ENCODE measurements at places on chromosomes 6 and 20.

- no peak for DNase-seq
Measured at GRCh38 chr6:108736002-108736361, 112.2 kb upstream of the ARMC2 start.

DNA sequence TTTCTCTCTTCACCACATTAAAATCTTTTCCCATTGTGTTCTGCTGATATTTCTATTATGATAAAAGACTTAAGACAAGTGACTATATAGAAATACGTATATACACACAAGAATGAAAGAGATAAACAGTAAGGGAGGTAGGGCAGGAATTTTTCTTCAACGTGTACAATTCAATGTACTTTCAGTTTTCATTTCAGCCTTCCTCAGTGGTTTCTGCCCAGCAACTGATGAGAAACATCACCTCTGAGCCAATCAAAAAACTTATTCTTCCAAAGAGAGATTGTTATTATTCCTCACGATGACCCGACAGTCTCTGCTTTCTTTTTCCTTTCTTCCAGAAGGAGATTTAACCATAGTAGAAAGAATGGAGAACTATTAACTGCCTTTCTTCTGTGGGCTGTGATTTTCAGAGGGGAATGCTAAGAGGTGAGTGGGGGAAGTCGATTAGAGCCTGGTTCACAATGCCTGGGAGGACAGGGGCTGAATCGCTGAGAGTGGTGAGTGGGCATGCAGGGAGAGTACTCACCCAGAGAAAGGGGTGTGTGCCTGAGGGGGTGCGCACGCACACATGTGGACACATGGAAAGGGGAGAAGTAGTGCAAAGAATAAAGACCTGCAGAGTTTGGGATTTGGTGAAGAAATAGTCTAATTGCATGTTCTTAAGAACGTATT lies at the start of gene BTN3A1:
Gene BTN3A1 (plus strand): TSS at position 289 of the 672 bp plus-strand sequence. CDS start 3,289 bp downstream, outside the sequence.
- peak; percentile 37 for DNase-seq

GRCh38 chr20:5786930-5787795 lies 37.0 kb downstream of the SHLD1 start:
- no peak for DNase-seq

DNA sequence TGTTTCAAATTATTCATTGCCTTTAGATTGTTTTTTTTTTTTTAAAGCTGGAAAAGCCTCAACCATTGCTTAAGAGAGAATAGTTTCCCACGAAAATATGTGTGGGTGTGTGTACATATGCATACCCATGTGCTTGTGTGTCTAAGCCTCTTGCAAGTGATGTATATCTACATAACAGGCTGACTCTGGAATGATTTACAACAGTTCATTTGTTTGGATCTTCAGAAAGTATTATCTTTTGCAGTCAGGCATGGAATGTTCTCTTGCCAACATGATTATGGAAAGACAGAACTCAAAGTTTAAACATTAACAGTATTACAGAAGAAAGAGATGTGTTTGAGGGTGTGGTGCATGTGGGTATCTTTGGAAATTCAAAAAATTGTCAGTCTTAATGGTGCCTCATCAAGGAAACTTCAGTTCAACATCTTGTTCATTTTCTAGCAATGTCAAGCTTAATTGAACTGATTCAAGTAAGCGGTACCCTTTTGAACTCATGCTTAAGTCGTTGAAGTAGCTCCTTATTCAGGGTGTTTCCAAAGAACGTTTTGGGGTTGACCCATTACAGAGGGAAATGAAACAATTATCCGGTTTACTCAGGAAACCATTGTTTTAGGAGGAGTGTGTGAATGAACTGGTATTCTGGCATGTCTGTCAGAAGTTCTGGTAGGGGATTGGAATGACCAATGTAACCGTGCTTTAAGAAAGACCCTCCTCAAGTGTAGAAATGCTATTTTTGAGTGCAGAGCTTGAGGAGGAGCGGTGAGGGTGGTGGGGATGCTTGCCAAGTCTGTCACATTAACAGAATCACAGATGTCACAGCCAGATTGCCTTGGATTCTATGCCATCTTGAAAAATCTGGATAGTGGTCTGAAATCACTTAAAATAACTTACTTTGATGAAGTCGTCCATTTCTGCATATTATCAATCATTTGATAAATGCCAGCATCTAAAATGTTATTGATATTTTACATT lies 60.3 kb downstream of the ADGRG6 start:
- no peak for DNase-seq

DNA sequence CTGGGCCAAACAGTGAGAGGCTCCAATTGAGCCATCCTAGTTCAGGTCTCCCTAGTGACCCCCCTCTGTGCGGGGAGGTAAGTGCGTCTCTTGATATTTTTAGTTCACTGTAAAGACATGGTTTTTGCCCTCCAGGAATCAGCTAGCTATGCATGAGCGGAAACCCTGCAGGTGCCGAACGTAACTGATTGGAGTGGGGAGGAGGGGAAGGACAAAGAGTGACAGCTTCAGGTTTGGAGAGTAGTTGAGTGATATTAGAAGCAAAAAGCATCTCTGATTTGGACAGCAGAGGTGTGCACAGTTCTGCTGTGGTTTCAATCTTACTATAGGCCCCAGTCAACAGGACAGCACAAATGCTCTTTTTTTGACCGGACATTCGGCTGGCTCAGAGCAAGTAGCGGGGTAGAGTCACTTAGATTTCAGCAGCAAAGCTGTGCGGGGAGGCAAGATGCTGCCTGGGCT lies 31.8 kb downstream of the TBC1D7 start:
- no peak for DNase-seq

DNA sequence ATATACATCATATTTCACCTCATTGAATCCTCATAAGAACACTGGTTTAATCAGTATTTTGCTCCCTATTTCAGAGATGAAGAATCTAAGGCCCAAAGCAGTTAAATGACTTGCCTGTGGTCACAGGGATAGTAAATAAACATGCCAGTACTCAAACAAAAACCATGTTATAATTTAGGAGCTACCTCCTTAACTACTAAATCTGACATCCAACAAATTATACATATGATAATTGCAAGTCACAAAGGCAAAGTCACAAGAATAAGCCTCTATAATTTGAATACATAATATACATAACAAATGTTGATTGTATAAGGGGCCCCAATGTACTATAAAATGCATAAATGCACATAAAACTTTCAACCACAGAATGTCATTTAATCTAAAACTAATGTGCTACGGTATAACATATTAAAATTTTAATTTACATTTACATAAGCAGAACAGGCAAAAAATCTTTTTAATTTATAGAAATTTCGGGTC lies 157.4 kb upstream of the SLC22A16 start:
- DNase-seq, result no peak

DNA sequence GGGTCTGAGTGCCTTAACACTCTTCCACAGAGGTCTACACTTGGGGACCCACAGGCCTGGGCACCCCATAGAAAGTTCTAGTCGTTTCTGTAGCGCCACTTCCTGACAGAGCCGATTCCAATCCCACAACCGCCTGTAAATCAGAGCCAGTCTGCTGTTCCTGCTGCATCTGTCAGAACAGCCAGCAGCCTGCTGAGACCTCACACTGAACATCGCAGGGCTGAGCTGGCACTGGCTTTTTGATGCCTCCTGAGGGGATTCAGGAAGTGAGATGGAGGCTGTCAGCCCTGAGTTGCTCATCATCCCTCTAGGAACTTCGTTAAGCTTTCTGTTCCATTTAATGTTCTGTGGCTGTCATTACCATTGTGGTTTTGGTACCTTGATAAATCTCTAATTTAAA lies 48.9 kb downstream of the DCBLD1 start:
- peak; percentile 9 for DNase-seq

- DNase-seq, result no peak
Measured at GRCh38 chr6:126312013-126312665, 27.8 kb upstream of the CENPW start.

GRCh38 chr6:158938220-158938619 lies 61.8 kb downstream of the RSPH3 start:
- DNase-seq, result no peak

DNA sequence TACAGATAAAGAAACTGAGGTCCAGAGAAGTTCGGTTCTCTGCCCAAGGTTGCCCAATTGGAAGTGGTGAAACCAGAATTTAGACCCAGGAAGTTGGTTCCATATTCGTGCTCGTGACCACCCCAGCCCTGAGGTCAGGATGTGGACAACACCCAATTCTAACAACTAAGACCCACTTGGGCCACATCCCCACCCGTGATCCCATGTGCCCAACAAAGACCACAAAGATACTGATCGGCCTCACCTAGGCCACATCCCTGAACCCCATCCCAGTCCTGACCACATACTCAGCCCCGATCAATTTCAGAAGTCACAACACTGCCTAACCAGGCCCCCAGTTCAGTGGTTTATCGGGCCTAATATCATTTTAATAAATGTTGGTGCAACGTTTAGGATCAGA lies 138.4 kb downstream of the PREX1 start:
- DNase-seq, result no peak

- DNase-seq, result no peak
Measured at GRCh38 chr6:103042336-103042735, 1648.8 kb downstream of the GRIK2 start.

- DNase-seq, result no peak
Measured at GRCh38 chr6:90383196-90383822, 86.7 kb upstream of the BACH2 start.

DNA sequence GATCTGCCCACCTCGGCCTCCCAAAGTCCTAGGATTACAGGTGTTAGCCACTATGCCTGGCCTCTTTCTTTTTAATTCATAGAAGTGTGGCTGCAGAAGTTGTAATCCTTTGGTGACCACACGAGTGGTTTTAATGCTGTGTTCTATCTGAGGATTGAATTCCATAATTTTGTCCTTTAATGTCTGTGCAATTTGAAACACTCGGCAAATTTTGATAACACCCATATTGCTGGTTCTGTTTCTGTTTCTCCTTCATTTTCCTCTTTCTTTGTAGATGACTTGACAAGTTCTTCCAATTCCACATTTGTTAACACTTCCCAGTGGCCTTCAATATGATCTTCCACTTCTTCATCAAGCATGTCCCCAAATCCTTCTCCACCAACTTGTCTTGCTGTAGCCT lies 2.8 kb upstream of the CHMP4B start:
- no peak for DNase-seq

GRCh38 chr20:34754611-34755010 lies 50.5 kb downstream of the TP53INP2 start:
- DNase-seq, result no peak

- DNase-seq, result no peak
Measured at GRCh38 chr6:169799474-169799926, 48.1 kb downstream of the ERMARD start.

DNA sequence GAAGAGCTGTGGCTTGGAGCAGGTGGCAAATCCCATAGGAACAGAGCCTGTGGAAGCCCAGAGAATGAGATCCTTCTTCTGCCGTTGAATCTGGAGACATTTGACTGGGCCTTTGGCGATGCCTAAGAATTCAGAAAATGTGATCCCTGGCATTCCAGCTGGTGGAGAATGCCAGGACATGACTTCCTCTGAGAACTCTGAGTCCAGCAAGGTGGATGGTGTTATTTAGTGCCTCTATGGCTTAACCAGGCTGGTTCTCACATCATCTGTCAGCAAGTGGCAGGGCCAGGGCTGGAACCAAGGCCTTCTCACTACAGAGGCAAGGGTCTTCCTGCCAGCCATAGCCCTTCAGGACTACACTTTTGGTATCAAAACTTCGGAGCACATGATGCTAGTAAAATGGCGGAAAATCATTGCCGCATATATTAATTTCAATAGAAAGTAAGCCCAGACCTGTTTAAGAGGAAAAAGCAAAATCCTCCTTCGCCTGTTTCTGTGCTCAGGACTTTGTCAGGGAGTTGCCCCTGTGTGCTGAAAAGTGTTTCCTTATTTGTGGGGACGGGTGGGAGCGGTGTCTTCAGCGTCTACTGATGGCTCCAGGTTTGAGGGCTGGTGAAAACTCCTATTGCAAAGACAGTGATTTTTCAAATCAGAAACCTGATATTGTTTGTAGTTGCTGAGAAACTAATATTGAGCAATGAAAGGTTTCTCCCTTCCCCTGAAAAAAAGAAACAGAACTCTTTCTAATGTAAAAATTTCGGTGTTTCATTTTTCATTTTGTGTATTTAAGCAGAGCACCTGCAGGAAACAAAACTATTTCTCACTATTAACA lies 23.9 kb downstream of the DUSP22 start:
- DNase-seq, result no peak

DNA sequence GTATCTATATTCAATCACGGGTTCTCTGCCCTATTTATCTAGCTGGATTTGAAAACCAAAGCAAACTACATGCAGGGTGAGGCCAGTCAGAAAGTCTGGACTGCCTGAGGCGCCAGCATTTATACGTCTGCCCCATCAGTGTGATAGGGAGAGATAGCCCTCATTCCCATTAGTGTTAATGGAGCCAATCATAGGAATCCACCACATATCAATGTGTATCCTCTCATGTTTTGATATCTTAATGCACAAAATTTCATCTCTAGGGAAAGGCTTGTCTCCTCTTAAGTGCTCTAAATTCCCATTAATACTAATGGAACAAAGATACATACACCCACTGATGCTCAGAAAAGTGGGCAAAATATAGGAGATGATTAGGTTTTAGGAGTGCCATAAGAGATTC lies 376.2 kb downstream of the BTBD3 start:
- no peak for DNase-seq

- no peak for DNase-seq
Measured at GRCh38 chr6:5506149-5506548, 244.8 kb downstream of the FARS2 start.

- no peak for DNase-seq
Measured at GRCh38 chr6:105676857-105677256, 274.0 kb upstream of the PREP start.

- DNase-seq, result no peak
Measured at GRCh38 chr6:53377793-53378192, 29.0 kb upstream of the ELOVL5 start.

DNA sequence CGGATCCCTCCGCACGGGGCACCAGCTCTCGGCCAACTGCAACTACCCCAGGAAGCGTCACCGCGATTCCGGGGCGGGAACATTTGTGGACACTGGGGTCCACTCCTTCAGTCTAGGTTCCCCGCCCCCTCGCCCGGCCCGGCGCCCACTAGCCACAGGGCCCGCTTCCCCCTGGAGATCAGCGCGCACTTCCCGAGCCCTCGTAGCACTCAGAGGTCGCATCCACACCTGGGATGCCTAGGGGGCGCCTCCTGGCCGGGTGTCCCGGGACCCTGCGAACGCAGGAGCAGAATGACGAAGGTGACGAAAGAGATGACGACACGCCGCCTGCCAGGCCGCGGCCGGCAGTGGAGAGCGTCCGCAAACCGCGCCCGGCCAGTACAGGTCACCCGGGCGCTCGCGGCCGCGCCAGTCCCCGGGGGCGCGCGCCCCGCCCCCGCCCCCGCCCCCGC lies 309 bp upstream of the AIG1 start:
- DNase-seq, result peak; percentile 84

DNA sequence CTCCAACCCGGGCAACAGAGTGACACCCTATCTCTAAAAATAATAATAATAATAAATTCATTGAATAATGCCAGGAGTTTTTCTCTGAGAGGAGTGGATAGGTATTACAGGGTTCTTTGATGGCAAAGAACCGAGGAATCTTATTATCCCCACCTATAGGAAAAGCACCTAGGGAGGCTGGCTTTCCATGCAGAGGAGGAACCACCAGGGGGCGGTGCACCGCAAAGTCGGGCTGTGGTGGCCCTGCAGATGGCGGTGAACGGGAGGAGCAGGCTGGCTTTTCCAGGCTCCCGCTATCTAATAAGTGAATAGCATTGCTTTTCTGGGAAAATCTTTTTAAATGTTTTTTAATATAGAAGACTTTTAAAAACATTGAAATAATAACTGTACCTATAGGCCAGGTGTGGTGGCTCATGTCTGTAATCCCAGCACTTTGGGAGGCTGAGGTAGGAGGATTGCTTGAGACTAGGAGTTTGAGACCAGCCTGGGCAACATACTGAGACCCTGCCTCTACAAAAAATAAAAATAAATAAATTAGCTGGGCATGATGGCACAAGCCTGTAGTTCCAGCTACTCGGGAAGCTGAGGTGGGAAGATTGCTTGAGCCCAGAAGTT lies 864.2 kb downstream of the KIF16B start:
- peak; percentile 69 for DNase-seq

GRCh38 chr20:36493801-36494114 lies 47.6 kb upstream of the MYL9 start:
- no peak for DNase-seq

All from nephron progenitor cell (in vitro differentiated cells).